Activated CD4-positive, alpha-beta T cell treated with anti-CD3 and anti-CD28 coated beads, Interleukin-2, amount 50 U/mL, for 4 hours (primary cell): ENCODE measurements at places on chromosomes 2 and 18.

DNA sequence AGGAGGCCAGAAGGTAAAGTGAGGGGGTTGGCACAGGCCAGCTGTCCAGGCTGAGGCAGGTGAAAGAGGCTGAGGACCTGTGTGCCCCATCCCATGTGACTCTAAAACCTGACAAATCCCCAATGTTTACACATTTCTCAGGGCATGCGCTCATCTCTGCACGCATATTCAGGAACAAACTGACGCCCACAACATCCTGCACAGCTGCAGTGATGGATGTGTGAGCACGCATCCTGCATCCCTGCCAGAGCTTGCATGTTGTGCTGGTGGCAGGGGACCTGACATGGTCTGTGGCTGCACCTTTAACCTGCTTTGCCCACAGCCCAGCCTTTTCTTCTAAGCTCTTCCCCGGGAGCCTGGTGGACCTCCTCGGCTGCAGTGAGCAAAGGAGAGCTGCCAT is 83.1 kb downstream of the FBXO15 start:
- DNase-seq: no peak

- DNase-seq: no peak
Measured at GRCh38 chr2:128489526-128490273, 171.0 kb upstream of the HS6ST1 start.

- no peak for DNase-seq
Measured at GRCh38 chr18:2326999-2327398, 244.3 kb downstream of the METTL4 start.

DNA sequence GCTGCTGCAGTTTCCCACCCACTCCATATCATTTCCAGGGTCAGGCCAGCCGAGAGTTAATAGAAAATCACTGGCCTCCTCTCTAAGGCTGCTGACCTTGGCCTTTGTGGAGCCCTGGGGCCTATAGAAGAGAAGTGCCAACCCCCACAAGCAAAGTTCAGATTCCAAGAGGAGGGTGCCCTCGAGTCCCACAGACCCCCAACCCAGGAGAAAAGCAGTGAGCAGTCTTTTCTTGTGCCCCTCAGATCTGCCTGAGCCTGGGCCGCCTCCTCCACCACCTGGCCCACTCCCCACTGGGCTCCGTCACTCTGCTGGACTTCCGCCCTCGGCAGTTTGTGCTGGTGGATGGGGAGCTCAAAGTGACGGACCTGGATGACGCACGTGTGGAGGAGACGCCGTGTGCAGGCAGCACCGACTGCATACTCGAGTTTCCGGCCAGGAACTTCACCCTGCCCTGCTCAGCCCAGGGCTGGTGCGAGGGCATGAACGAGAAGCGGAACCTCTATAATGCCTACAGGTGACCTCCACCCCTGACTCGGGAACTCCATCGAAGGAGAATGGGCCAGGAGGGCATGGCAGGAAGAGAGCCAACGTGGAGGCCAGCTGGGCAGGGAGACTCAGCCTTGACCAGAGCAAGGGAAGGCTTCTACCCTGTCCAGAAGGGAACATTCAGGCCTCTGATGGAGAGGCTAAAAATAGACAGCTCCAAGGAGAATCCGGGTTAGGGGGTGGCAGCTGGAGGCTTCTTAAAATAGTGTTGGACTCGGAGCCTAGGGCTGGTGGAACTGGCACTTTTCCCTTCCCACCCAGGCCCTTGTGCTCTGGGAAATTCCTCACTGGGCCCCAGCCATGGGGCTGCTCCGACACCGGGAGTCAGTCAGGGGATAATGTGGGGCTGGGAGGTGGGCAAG is 6.2 kb downstream of the PKDCC start:
- DNase-seq: no peak
